ENCODE measurements at places on chromosomes 3 and 15.

GRCh38 chr3:123609063-123609462 lies 24.2 kb upstream of the HACD2 start:
- DNase-seq, result no peak

- DNase-seq, result no peak
Observed at GRCh38 chr15:56194035-56194434, 49.6 kb downstream of the RFX7 start.

DNA sequence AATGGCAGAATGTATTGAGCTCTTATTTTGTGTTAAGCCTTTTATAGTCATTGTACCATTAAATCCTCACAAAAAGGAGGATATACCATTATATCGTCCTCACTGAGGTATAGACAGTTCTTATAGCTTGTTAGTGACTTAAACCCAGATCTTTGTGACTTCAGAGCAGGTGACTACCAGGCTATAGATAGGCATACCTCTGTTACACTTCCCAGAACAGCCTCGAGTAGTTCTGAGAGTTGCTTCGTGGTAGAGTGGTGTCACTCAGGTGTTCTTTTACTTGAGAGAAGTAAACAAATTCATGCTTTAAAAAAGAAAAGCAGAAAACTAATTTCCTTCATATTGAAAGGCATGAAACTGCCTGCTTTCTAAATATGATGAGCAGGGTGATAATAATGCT lies 59.9 kb downstream of the SEC22A start:
- no peak for DNase-seq

- DNase-seq, result no peak
Observed at GRCh38 chr15:20386198-20386597, 155.4 kb downstream of the GOLGA6L6 start.
